Suprapubic skin (tissue), 4 donors: ENCODE measurements at places on chromosomes 2 and 18. TPM values are rescaled to one million over a fixed set of nuclear protein-coding genes. Genes with fewer than 3 reads are reported as not detected.

Gene SAG
- not detected for total RNA-seq

Gene NTSR2
- total RNA-seq, result not detected

Gene ADAM23
- total RNA-seq, result 1.8 TPM

Gene CFAP221
- total RNA-seq, result not detected

GRCh38 chr18:8812631-8813030 is 107.3 kb downstream of the MTCL1 start:
- no peak for DNase-seq

GRCh38 chr18:46481048-46481846 is 175.8 kb downstream of the LOXHD1 start:
- no peak for DNase-seq

- DNase-seq, result no peak
Measured at GRCh38 chr2:29073933-29074332, 390 bp downstream of the PCARE start.
